ENCODE measurements at places on chromosomes 11 and 22.
A peak's percentile ranks its signal among the peaks of the same experiment; 100 is the strongest.

DNA sequence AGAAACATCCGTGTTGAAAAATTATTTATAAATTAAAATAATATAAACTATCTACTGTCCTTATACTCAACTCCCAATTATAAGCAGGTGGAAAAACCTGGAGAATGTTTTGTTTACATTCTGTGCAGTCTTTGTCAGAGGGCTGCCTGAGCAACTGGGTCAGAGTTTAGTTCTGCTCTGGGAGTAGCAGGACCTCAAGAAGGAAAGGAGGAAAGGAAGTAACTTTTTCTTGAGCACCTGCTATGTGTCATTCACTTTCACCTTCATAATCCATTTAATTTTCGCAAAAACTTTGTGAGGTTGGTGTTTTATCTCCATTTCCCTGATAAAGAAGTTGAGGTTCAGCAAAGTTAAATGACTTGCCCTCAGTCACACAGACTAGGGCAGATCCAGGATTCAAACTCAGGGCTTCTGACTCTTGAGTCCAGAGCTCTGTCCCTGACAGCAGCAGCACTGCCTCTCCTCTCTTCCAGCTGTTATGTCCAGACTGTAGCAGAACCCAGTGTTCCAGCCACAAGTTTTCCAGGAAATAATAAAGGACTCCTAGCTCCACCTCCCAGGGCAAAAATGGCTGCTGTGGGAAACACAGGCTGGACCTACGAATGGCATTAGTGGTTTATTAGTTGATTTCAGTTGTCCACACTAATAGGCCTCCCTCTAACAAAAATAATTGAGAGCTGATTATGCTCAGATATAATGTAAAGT, 6.4 kb downstream of the CD3E start:
- DNase-seq: no peak

- DNase-seq: no peak
These were observed 85.2 kb downstream of the RELT start for GRCh38 chr11:73461335-73461840.

- DNase-seq: no peak
These were observed 7.1 kb upstream of the GAS2L1 start for GRCh38 chr22:29299136-29299900.

DNA sequence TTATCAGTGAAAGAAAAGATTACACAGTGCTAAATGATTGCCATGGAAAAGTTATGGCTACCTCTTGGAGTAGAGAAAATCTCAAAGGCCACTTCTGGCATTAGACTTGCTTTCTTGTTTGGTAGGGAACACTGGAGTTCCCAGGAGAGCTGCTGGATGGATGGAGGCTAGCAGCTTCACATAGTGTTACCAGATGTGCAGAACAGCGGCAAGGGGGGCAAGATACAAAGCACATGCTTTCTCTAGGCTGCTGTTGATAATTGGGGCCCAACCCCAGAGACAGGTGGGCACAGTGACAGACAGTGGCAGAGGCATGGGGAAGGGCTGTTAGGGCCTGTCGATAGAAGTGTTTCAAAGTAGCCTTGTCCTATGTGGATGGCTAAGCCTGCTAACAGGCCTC, 94.9 kb downstream of the DBX1 start:
- no peak for DNase-seq

GRCh38 chr22:25062386-25063085, 110.0 kb downstream of the KIAA1671 start:
- DNase-seq: no peak

GRCh38 chr11:131815590-131815989, 445.2 kb downstream of the NTM start:
- peak; percentile 22 for DNase-seq

DNA sequence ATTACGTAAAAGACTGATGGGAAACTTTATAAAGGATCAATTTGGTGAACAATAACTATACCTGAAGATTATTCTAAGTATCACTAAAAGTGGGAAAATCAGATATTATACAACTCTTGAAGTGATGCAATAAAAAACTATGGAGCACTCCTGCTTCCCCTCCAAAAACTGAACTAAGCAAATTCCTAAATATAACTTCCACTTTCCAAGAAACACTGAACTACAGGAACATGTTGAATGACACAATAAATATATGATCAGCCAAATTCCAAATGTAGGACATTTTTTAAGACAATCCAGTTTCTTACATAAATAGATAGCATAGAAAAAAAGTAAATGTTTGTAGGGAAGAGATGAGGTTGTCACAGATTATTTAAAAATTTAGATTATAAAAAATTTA, 102.1 kb upstream of the APOA1 start:
- DNase-seq: no peak

GRCh38 chr11:61008971-61009370, 37.5 kb downstream of the CD6 start:
- no peak for DNase-seq

DNA sequence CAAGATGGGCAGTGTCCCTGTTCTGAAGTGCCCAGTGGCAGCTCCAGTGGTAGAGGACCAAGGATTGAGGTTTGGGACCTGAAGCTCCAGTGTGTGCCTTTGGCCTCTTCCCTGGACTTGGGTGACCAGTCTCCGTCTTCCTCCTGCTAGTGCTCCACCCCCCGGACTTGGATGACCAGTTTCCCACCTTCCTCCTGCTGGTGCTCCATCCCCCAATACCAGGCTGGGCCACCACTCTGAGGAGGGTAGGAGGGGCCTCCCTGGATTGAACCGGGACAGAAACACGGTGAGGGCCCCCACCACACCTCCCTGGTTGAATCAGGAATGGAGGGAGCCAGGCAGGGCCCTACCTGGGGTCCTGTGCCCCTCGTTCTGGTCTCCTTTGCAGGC, 10.9 kb upstream of the NEAT1 start:
- no peak for DNase-seq

GRCh38 chr22:28750471-28750881, 8.6 kb downstream of the HSCB start:
- DNase-seq: peak; percentile 80

- DNase-seq: no peak
These were observed 86.5 kb downstream of the PDE2A start for GRCh38 chr11:72587696-72588095.

All from fibroblast of skin of right quadriceps (primary cell).